ENCODE measurements at places on chromosomes 3 and 15.

DNA sequence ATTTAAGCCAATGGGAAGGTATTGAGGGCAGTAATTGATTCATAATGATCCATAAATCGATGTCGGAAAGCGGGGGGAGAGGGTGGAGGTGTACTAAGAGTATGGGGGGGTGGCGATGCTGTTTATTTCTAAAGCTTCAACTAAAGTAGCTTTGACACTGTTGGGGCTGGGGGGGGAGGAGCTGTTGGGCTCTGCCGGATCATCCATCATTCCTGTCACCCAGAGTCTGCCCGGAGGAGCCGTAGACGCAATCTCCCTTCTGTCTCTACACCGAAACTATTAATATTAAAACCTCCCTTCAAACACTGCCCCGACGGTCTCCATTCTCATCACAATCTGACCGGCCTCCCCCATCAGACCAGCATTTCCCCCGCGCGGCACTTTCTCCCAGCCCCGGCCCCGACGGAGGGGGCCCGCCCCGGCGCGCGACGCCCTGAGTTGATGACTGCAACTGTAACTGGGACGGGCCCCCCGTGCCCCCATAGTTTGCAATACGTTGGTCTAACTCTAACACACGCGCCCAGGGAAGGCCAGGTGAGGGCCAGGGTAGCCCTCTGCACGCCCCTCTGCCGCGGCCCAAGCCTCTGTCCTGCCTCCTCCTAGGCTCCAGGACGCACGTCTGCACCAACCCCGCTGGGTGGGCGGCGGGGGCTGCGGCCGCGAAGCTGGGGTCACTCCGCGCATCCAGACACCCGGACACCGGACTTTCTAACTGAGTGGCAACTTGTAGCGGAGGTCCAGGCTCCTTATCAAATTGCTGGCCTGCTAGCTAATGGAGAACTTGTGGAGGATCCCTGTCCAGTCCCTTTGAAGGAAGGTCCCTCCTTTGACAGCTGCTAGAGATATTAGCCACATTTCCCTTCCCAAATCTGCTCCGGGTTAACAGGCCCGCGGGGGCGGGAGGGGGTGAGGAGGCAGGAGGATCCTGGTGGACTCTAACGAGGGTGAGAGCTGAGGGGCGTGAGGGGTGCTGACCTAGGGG is 212.0 kb downstream of the MEIS2 start:
- no peak for DNase-seq

DNA sequence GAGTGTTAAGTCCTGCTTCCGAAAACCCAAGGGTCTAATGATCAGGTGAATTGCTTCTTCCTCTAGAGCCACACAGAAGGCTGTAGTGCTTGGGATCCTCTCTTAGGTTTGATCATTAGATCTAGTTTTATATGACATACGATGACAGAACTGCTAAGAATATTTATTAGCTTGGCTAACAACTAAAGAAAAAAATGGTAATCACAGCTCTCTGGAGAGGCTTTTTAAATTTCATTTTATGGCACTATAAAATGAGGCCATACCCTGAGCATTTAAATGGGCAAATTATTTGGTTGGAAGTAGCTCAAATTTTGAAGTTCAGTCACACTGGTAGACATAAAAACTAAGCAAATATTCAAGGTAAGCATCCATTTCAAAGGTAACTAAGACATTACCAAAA is 482.5 kb upstream of the WNT5A start:
- no peak for DNase-seq

- no peak for DNase-seq
Observed at GRCh38 chr3:64028754-64029153, 5.5 kb upstream of the PSMD6 start.

- DNase-seq: no peak
Observed at GRCh38 chr3:3589715-3590130, 209.5 kb upstream of the LRRN1 start.

- no peak for DNase-seq
Observed at GRCh38 chr3:58198362-58198761, 12.4 kb downstream of the DNASE1L3 start.

DNA sequence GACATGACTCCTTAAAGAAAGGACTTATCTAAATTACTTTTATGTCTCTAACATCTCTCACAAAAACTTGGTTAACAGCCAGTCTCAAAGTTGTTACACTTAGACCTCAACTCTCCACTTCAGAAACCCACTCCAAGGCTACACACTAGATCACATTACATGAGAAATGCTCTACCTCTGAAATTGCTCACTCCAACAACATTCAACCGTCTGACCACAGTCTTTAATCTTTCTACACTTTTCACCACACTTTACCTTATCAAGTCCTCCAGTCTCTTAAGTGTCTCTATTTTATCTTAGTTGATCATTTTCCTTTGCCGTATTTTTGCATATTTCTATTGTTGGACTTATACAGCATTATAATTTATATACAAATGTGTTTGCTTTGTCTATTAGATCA is 5.8 kb downstream of the SLC12A6 start:
- DNase-seq: no peak

DNA sequence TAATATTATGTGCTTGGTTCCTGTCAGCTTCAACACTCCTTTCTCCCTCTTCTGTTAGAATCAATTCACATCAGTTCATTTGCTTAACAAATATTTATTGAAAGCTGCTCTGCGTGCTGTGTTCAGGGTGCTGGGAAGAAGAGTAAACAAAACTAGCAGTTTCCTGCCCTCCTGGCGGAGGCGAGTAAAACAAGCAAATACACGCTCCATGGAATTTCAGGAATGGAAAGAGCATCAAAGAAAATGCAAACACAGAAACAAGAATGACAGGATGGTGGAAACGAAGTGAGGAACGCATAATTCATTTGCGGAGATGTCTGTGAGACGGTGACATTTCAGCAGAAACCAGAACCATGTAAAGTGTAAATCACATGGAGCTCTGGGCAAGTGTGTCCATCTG is 49.4 kb upstream of the SPTSSB start:
- no peak for DNase-seq

GRCh38 chr15:44034334-44034733 is 160.7 kb downstream of the FRMD5 start:
- DNase-seq: no peak
